IMR-90 (cell line): ENCODE measurements at places on chromosomes 4 and X. TPM values are rescaled to one million over a fixed set of nuclear protein-coding genes. Genes with fewer than 3 reads are reported as not detected.

- H3K27ac ChIP-seq, result no peak overlapping the region
- no peaks in the 10 kb centered on the region for H3K27me3 ChIP-seq
- no peaks in the 10 kb centered on the region for H3K4me1 ChIP-seq
- peak; percentile 16 for DNase-seq
Measured at GRCh38 chr4:65508168-65508567, 162.1 kb downstream of the EPHA5 start.

DNA sequence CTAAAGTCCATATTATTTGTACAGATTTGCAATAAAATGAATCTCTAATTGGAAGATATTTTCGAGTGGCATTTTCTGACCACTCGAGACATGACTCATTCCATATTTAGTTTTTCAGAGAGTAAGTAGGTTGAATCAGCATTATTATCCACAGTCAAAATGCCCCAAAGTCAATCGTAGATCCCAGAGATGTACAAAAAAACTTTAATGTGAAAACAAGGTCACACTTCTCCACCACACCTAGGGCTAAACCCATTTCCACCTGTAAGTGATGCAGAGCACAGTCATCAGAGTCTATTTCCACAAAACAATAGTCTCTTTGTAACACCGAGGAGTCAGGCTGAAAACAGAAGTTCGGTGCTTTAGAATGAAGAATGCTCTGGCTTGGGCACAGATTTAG lies 117.1 kb upstream of the TENM3 start:
- H3K27me3 ChIP-seq, result no peaks in the 10 kb centered on the region
- no peak overlapping the region for H3K4me3 ChIP-seq
- DNase-seq, result peak; percentile 30
- peaks cover 2% of the 10 kb centered on the region; the same call in 1 of the 2 replicates for H3K4me1 ChIP-seq

DNA sequence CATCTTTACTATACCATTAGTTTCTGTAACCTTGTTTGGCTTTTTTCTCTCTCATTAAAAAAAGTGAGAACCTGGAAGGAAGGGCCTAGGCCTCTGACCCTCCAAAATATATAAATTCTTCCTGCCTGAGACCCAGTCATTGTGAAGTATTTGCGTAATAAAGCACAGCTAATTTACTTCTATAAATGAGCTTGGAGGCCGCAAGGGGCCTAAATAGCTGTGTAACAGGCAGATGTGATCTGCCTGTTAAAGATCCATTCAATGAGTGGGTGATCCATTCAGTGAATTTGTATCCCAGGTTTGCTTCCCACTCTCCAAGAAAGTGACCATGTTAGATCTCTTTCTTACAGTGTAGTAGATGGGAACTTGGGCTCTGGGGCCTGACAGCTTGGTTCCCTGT lies 595 bp upstream of the PYURF start:
- H3K4me1 ChIP-seq, result peaks cover 3% of the 10 kb centered on the region
- no peak for DNase-seq
- no peaks in the 10 kb centered on the region for H3K27me3 ChIP-seq
- peak overlapping the region; percentile 51; the same call in 1 of the 2 replicates for H3K27ac ChIP-seq
- peaks cover 6% of the 10 kb centered on the region for H3K36me3 ChIP-seq
- H3K4me3 ChIP-seq, result peak overlapping the region; percentile 89

The NPY2R gene
- not detected in 2 replicates for polyA plus RNA-seq
